ENCODE measurements at places on chromosomes 5 and 9. TPM values are rescaled to one million over a fixed set of nuclear protein-coding genes. Genes with fewer than 3 reads are reported as not detected.

Gene ARHGEF37
- 1.1 TPM for total RNA-seq

- peaks cover 57% of the 10 kb centered on the region for H3K4me1 ChIP-seq
- H3K4me3 ChIP-seq = no peak overlapping the region
- H3K36me3 ChIP-seq = peaks cover 27% of the 10 kb centered on the region
- H3K27me3 ChIP-seq = no peaks in the 10 kb centered on the region
- peak overlapping the region; percentile 46 for H3K27ac ChIP-seq
- no peak for DNase-seq
Measured at GRCh38 chr5:65955746-65956145, 29.4 kb downstream of the ERBIN start.

GRCh38 chr5:54361691-54362411 is 51.5 kb upstream of the ARL15 start:
- no peaks in the 10 kb centered on the region for H3K36me3 ChIP-seq
- H3K4me3 ChIP-seq = no peak overlapping the region
- DNase-seq = no peak
- H3K4me1 ChIP-seq = no peaks in the 10 kb centered on the region
- H3K27ac ChIP-seq = no peak overlapping the region

- peaks cover 88% of the 10 kb centered on the region for H3K36me3 ChIP-seq
- H3K27ac ChIP-seq = no peak overlapping the region
Measured at GRCh38 chr9:99859243-99859980, 37.7 kb downstream of the NR4A3 start.

Data from activated CD8-positive, alpha-beta T cell treated with anti-CD3 and anti-CD28 coated beads for 36 hours (primary cell).